ENCODE measurements at places on chromosomes 11 and 22. TPM values are rescaled to one million over a fixed set of nuclear protein-coding genes. Genes with fewer than 3 reads are reported as not detected.

CD6 gene
- total RNA-seq: 1.2 TPM

OR10D3 gene
- not detected for total RNA-seq

RAC2 gene
- 17.4 TPM for total RNA-seq

CNIH2 gene
- not detected for total RNA-seq

NCAPD3 gene
- total RNA-seq: 22.2 TPM

DNAJB7 gene
- total RNA-seq: not detected

THY1 gene
- 3.4 TPM for total RNA-seq

WNT7B gene
- 10.6 TPM for total RNA-seq

CCDC188 gene
- 2.1 TPM for total RNA-seq
